ENCODE measurements at places on chromosomes 4 and X. TPM values are rescaled to one million over a fixed set of nuclear protein-coding genes. Genes with fewer than 3 reads are reported as not detected.

Gene PASD1
- not detected for total RNA-seq

Gene ZFYVE28
- total RNA-seq = 4.8 TPM

Gene EMCN
- 1.4 TPM for total RNA-seq

Gene MSMO1
- total RNA-seq = 41.0 TPM

Gene USP26
- total RNA-seq = not detected

Gene RHOH
- total RNA-seq = not detected

Gene RGN
- 0.15 TPM for total RNA-seq

Gene SNCA
- not detected for total RNA-seq

Gene SLC6A14
- total RNA-seq = not detected

Gene AREG
- 9.2 TPM for total RNA-seq

Gene NAT8L
- 1.6 TPM for total RNA-seq

Gene ZNF157
- not detected for total RNA-seq

Gene DSPP
- total RNA-seq = not detected

Gene PABPC4L
- 0.50 TPM for total RNA-seq

Gene GPR34
- total RNA-seq = not detected

Gene PLXNB3
- 0.94 TPM for total RNA-seq

Gene TREX2
- total RNA-seq = 1.1 TPM

Gene PLK4
- 6.4 TPM for total RNA-seq

Gene SSX3
- not detected for total RNA-seq

Gene SPATA18
- 16.4 TPM for total RNA-seq

Gene COX7B2
- total RNA-seq = not detected

Gene MBNL3
- total RNA-seq = 4.2 TPM

Gene GCNA
- 5.6 TPM for total RNA-seq

Gene ARAP2
- 1.1 TPM for total RNA-seq

Gene TMPRSS11D
- total RNA-seq = not detected

Gene BRS3
- not detected for total RNA-seq

Gene GLOD5
- total RNA-seq = not detected

Gene VSIG1
- total RNA-seq = not detected

Gene MAGEB1
- not detected for total RNA-seq

Gene SOWAHB
- total RNA-seq = not detected

Gene TRAM1L1
- total RNA-seq = 1.3 TPM

Gene TIGD4
- 0.24 TPM for total RNA-seq

Gene RRH
- total RNA-seq = not detected

Gene STAP1
- not detected for total RNA-seq

Gene NUDT11
- 9.5 TPM for total RNA-seq

Gene ERVMER34-1
- not detected for total RNA-seq

Gene SLC2A9
- 2.7 TPM for total RNA-seq

Gene HELT
- total RNA-seq = not detected

Gene PDGFC
- 7.5 TPM for total RNA-seq

Gene GPAT3
- 1.5 TPM for total RNA-seq

Gene YY2
- total RNA-seq = 0.56 TPM

Gene IBSP
- total RNA-seq = not detected

Gene GC
- not detected for total RNA-seq

Gene UBA1
- total RNA-seq = 123 TPM

Gene TASL
- total RNA-seq = not detected

Gene TACR3
- not detected for total RNA-seq
